Activated naive CD4-positive, alpha-beta T cell treated with anti-CD3 and anti-CD28 coated beads, Interleukin-2, amount 50 U/mL, for 72 hours (primary cell): ENCODE measurements at places on chromosomes 5 and 9.

GRCh38 chr5:13976867-13977830 is 32.7 kb upstream of the DNAH5 start:
- no peak for DNase-seq

DNA sequence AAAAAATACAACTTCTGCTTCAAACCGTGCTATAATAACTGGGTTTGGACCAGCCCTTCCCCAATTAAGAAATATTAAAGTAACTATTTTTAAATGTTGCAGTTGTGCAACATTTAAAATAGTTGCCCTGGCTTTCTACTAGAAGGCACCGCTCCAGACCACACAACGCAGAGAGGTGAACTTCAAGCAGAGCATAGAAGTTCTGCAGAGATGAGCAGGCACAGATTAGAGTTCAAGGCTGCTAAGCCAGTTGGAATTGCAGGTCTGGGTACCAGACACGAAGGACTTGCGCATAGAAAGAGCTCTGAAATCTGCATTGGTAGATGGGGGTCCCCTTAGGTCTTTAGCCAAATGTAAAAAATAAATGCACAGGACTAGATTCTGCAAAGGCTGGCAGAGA is 58.7 kb upstream of the GALNT10 start:
- no peak for DNase-seq

- DNase-seq = no peak
Observed at GRCh38 chr5:153476767-153477166, 13.7 kb upstream of the GRIA1 start.

DNA sequence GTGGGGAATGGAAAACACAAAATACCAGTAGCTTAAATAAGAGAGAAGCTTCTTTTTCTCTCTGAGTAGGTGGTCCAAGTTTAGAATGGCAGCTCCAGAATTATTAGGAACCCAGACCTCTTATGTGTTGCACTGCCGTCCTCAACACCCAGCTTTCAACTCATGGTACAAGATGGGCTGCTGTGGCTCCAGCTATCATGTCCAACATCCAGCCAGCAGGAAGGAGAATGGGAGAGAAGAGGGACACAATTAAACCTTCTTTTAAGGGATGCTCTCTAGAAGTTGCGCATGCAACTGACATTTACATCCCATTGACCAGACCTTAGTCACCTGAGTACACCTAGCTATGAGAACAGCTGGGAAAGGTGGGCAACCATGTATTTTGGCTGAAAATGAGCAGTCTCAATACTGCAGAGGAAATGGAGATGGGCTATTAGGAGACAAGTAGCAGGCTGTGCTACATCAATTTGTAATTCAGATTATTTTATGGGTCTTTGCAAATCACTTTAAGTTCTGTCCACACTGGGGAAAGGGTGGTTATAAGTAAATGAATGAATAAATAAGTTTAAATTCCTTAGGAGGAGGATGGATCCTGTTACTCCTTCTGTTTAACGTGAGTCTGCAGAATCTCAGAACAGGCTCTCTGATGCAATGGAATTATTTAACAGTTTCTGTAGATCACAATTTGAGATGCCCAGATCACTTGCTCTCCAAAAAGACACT is 76.1 kb downstream of the SLC28A3 start:
- DNase-seq = no peak

GRCh38 chr5:74026310-74026709 is 400.3 kb downstream of the ARHGEF28 start:
- DNase-seq = no peak

- DNase-seq = no peak
Observed at GRCh38 chr5:72417333-72418062, 89.7 kb downstream of the ZNF366 start.

DNA sequence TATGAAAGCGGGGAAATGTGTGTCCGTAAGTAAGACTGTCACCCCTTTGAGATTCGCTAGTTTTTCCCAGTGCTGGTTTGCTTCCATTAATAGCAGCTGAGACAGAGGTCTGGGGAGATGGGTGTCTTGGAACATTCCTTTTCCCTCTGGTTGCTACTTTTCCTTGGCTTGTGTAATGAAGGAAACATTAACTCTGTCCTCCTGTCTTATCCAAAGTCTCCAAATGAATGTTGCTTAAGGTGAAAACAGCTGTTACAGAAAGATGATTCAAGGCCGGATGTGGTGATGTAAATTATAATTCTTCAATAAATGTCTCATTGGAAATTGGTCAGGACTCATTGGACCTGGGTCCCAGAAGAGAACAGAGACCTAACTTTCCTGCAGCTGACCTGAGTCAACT is 50.0 kb downstream of the MEGF10 start:
- no peak for DNase-seq

DNA sequence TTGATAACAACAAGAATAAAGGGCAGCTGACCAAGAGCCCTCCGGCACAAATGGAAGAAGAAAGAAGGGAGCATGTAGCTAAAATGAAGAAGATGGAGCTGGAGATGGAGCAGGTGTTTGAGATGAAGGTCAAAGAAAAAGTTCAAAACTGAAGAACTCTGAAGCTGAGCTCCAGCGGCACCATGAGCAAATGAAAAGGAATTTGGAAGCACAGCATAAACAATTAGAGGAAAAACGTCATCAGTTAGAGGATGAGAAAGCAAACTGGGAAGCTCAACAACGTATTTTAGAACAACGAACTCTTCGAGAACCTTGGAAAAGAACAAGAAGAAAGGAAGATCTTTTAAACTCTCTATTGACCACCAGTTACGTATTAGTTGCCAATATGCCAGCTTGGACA is 100.9 kb downstream of the GABBR2 start:
- no peak for DNase-seq

- no peak for DNase-seq
Observed at GRCh38 chr5:154355129-154355611, 90.6 kb upstream of the SAP30L start.

DNA sequence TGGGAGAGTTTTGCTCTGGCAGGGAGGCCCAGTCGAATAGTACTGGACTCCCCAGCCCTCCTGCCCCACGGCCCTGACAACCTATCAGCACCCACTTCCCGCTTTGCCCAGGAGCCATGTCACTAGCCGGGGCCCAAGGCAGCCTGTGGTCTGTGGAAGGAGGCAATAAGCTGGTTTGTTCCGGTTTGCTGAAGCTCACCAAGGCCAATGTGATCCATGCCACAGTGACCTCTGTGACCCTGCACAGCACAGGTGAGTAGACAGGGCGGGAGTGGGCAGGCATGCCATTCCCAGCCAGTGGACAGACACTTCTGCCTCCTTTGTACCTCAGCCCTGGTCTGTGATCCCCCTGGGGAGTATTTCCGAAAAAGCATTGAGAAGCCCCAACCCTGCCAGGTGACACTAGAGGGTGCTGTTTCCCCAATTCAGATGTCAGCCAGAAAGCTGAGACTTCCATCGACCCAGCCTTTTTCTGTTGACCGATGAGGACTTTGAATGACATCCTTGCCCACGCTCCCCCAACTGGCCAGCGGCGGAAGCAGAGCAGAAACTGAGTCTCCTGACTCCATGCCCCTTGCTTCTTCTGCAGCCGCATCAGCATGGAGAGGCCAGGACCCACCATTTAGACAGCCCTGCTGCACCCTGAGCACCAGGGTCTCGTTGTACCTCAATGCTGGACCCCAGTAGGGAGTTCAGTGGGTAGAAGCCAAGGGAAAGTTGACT is 9.6 kb downstream of the PCYOX1L start:
- DNase-seq = peak; percentile 59

- DNase-seq = no peak
Observed at GRCh38 chr5:145825751-145826180, 9.4 kb downstream of the PRELID2 start.

DNA sequence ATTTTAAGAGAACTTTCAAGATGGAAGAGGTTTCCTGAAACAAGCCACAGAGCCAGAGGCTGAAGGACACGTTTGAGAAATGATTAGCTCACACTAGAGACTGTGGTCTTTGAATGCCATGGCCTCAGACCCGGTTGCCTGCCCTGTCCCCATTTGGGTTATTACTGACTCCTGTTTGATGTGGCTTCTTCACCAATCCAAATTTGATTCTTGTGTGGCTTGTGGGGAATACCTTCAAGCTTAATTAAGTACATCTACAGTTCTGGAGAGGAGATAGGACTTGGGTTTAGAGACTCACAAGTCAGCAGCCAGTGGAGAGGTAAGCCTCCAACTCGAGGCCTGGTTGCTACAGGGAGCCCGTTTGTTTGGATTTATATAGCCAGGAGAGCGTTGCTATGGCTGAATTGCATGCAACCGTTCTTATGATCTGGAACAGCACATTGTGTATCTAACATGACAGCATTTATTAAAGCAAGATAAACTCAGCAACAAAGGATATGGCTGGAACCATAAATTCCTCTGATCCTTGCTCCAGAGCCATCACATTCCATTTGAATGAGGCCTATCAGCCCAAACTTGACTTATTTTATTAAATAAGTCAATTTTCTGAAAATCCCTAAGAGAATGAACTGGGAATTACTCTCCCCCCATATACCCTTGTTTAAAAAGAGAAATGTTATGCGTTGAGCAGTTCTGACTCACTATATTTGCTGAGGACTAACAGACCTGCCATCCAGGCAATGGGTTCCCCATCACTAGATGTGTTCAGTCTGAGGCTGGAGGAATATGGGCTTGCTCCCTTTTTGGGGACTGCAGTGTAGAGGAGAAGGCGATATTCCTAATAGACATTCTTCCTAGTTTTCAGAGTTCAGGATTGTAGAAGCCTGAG is 88.4 kb upstream of the TNFSF8 start:
- DNase-seq = no peak

GRCh38 chr9:16271967-16272366 is 598.5 kb downstream of the BNC2 start:
- DNase-seq = no peak

- DNase-seq = no peak
Observed at GRCh38 chr5:63811961-63812360, 150.3 kb downstream of the HTR1A start.

GRCh38 chr9:128001779-128002298 is 21.1 kb upstream of the EEIG1 start:
- no peak for DNase-seq

DNA sequence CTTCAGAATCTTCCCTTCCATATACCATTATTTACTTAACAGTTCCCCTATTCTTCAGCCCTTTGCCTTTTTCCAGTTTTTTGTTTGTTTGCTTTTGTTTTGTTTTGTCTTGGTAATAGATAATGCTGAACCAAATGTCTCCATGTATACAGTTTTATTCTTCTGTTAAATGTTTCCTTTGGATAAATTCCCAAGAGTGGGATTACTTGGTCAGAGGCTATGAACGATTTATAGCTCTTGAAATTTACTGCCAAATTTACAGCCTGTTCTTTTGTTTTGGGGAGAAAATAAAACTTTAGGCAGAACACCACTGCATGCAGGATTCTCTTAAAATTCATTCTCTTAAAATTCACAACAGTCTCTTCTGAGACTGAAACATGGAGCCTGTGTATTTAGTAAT is 38.6 kb downstream of the NR4A3 start:
- no peak for DNase-seq

GRCh38 chr9:98280574-98280973 is 25.1 kb upstream of the TBC1D2 start:
- DNase-seq = no peak

- DNase-seq = no peak
Observed at GRCh38 chr9:131697097-131697496, 42.8 kb downstream of the RAPGEF1 start.

DNA sequence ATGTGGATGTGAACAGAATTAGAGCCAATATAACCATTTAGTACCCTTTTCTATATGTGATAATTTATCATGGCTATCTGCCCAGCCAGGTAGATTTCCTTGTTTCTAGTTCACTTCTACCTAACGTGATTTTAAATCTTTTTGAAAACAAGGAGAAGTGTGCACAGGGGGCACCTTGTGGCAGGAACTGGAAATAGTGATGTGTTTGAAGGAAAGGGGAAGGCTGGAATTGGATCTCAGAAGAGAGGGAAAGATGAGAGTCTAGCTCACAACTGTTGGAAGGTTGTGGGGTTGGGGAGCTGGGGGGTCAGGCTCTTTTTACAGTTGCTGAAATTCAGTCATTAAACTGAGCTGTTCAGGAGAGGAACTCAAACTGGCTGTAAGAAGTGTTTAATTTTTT is 219.5 kb downstream of the KCTD16 start:
- no peak for DNase-seq

GRCh38 chr9:106414042-106414441 is 448.9 kb upstream of the ZNF462 start:
- no peak for DNase-seq

GRCh38 chr5:73986729-73987128 is 360.7 kb downstream of the ARHGEF28 start:
- no peak for DNase-seq

DNA sequence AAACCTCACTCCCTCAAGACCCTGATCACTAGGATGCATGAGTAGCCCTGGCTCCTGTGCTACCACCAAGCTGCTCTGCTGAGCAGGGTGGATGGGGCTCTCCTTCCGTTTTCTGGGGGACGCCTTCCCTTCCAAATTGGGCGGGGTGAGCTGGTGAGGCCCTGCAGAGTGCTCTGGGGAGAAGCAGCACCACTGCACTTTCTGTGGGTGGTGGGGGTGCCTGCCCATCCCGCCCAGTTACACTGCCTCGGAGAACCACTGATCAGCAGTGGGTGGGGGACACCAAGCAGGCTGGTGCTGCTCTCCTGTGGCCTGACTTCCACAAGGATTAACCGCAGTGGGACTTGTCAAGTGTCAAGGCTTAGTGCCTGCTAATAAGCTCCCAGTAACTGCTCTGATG is 19.0 kb downstream of the GFPT2 start:
- DNase-seq = no peak

DNA sequence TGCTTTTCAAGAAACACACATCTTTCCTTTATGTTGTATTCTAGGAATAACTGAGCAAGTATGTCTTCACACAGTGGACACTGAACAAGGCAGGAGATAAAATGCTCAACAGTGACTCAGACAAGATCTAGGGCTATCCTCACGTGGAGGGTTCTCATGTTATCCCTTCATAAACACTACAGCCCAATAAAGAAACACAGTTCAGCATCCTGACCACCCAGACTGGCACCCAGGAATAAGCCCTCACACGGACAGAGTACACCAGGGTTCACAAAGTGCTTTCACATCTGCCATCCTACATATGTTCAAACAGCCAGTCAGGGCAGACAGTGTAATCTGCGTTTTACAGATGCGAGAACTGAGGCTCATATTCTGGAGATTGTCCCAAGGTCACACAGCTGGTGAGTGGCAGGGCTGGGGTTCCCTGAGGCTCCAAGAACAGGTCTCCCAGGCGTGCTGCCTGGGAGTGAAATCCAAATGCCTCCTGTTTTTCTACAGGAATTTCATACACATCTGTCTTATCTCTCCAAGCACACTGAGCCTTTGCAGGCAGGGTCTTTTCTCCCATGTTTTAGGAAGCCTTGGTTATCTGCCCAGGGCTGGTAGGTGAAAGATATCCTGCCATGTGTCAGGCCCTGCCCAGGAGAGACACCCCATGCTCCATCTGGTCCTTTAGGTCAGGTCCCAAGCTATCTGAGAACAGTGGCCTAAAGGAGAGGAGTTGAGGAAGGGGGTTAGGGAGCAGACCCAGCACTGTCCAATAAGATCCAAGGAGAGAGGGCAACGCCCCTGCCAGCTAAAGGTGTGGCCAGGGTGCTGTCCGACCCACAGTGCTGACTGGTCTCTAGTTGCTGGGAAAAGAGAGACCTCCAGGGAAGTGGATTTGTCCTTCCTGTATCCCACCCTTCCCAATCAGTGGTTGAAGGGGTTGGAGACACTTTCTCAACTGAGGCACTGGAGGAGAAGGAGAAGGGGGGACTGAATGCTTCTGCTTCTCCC is 47.9 kb upstream of the XPA start:
- DNase-seq = no peak
